ENCODE measurements at places on chromosomes 2 and 18.

DNA sequence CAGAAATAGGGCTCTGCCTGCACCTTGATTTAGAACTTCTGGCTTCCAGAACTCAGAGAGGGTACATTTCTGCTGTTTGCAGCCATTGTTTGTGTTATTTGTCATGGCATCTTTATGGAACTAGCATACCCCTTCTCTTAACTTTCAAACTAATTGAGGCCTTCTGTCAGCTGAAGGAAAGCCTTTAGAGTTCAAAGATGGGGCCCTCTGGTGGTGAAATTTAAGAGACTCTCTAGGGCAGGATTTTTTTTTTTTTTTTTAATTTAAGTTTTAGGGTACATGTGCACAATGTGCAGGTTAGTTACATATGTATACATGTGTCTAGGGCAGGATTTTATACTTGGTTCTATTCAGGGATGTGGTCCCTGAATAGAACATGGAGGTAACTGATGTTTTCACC is 260.6 kb upstream of the LINC00305 start:
- DNase-seq, result no peak

DNA sequence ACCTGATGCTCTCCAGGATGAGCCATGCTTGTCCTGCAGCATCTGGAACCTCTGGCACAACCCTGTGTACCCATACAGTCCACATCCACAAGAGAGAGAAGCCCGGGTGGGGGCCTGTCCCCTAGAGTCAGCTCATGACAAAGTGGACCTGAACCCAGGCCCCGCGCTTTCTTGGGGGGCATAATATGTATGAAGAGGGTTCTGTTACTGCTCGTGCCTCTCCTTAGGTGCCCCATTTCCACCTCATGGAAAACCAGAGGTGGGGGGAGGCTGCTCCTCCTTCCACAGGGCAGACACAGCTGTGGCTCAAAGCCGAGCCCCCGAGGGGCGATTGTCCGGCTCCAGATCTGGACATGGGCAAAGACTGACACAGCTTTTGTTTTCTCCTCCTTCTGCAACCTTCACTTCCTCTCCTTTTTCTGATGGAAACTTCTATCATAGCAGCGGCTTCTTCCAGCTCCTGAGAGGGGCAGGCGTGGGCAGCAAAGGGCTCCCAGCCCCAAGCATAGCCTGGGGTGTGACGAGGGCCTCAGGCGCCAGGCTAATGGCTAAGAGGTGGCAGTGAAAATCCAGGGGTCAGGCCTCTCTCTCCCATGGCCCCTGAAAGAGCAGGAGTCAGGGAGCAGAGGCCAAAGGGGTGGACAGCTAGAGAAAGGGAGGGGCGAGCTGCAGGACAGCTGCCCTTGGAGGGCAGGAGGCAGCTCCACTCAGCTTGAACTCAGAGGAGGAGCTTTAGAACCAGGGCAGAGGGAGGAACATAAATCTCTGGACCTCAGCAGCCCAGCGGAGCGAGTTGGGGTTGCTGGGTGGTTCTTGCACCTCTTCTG is 155.5 kb downstream of the ZFP36L2 start:
- DNase-seq, result no peak

GRCh38 chr2:113075030-113075429 is 7.3 kb downstream of the IL1F10 start:
- DNase-seq, result peak; percentile 22

GRCh38 chr18:66647671-66648070 is 43.8 kb upstream of the CDH19 start:
- no peak for DNase-seq

- DNase-seq, result no peak
Observed at GRCh38 chr18:13528739-13529392, 197.5 kb downstream of the FAM210A start.

DNA sequence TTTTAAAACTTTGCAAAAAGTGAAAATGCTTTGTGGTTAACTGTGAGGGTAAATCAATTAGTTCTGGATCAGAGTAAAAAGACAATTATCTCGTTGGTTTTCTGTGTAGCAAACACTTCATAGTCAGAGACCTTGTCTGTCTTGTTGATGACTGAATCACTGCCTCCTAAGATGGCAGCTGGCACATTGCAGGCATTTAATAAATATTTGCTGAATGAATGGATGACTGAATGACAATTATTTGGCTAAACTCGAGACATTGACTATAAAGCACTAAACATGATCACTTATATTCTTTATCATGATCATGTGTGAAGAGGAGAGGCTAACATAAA is 96.2 kb downstream of the MAIP1 start:
- DNase-seq, result no peak

GRCh38 chr2:67836866-67837265 is 225.9 kb downstream of the C1D start:
- no peak for DNase-seq

- no peak for DNase-seq
Observed at GRCh38 chr2:189854940-189855339, 70.7 kb downstream of the PMS1 start.

- no peak for DNase-seq
Observed at GRCh38 chr2:198220763-198221610, 416.6 kb downstream of the PLCL1 start.

DNA sequence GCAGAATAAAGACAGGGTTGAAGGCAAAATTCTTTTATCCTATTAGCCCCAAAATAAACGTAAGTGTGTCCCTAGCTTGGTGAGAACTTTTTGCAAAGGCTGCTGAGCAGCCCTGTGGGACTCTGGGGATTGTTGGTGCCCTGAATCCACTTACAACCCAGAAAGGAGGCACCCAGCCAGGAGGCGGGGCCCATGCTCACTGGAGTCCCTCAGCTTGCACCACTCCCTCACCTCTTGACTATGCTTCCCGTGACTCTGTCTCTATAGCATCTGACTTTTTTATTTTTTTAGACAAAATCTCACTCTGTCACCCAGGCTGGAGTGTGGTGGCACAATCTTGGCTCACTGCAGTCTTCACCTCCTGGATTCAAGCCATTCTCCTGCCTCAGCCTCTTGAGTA is 15.8 kb upstream of the COL6A3 start:
- no peak for DNase-seq

- DNase-seq, result no peak
Observed at GRCh38 chr2:224650815-224651439, 65.2 kb downstream of the CCDC195 start.

- DNase-seq, result no peak
Observed at GRCh38 chr18:34600158-34600557, 109.9 kb upstream of the DTNA start.

GRCh38 chr2:15561574-15562344 is 625 bp upstream of the NBAS start:
- no peak for DNase-seq

- no peak for DNase-seq
Observed at GRCh38 chr2:54830546-54830945, 107.1 kb downstream of the EML6 start.

GRCh38 chr2:184032983-184033382 is 565.3 kb upstream of the ZNF804A start:
- DNase-seq, result no peak
